CD8-positive, alpha-beta memory T cell (primary cell): ENCODE measurements at places on chromosomes 2 and 18.

GRCh38 chr2:235063471-235063961 is 111.7 kb downstream of the SH3BP4 start:
- no peak for DNase-seq

- peak; percentile 57 for DNase-seq
Measured at GRCh38 chr2:9752441-9753275, 90.6 kb upstream of the TAF1B start.

- DNase-seq: peak; percentile 81
Measured at GRCh38 chr2:64646007-64646880, 7.5 kb downstream of the SERTAD2 start.

DNA sequence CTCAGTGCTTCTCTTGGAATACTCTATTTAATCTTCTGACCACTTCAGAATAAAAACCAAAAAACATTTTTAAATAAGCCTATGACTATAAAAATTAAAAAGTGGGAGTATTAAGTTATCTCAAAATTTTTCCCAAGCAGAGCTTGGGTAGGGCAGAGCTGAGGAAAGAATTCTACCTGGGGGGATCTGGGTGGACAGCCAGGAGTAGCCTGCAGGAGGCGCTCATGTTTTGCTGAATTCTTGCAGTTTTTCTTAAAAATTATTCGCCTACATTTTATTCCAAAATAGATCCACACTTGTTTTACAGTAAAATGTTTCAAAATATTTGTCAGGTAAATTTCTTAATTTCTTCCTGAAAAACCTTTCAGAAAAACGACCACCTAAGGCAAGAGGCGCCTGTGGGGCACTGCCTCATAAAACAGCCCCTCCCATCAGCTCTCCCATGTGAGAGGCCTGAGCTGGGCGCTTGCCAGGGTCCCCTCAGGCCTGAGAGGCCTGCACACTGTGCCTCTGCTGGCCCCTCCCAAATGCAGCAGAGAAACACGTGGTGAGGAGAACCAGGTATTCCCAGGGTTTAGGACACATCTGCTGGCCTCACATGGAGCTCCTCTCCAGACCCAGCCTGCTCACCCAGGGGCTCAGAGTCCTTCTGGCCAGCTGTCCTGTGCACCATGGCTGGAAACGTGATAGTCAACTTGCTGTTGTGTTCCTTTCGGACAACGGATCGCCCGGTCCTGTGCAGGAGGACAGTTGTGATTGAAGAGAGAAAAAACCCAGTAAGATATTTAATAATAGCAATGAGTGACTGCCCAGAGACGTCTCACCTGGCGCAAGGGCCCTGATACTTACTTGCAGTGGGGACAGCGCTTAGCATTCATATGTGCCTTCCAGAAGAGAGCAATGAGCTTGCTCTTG is 17.5 kb downstream of the POLR1A start:
- DNase-seq: no peak
